Astrocyte (in vitro differentiated cells and primary cell): ENCODE measurements at places on chromosomes 16 and 17.

DNA sequence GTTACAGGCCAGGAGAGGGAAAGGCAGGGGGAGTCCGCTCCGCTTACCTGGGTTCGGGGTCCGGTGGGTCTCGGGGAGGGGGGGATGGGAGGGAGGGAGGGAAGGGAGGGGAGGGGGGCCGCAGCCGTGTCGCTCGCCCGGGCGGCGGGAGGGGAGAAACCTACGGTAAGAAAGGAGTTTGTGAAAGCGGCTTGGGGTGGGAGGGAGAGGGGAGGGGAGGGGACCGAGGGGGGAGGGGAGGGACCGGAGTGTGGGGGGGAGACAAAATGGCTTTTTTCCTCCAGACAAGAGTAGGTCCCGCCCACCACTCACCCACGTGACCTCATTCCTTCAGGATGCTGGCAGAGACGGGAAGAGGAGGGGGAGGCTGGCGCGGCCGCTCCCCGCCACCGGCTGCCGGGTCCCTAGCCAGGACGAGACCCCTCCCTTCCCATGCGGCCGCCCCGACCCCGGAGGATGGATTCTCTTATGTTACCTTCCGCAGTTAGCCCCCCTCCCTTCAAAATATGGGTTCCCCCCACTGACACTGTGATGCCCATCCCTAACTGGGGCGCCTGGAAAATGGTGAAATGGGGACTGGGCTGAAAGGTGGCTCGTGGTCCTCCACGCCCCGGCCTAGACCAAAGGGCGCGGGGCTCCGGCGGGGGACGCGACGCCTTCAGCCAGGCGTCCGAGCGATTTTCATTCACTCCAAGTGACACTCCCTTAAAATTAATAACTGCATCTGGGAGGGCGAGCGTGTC, at the start of gene PCGF2:
PCGF2 (minus strand) TSS at position 188 of the 743 bp plus-strand sequence. CDS start 7,934 bp downstream, outside the sequence.
- peak; percentile 78 for DNase-seq

- DNase-seq = peak; percentile 94
Observed at GRCh38 chr16:75433732-75434413, 570 bp upstream of the CFDP1 start.

DNA sequence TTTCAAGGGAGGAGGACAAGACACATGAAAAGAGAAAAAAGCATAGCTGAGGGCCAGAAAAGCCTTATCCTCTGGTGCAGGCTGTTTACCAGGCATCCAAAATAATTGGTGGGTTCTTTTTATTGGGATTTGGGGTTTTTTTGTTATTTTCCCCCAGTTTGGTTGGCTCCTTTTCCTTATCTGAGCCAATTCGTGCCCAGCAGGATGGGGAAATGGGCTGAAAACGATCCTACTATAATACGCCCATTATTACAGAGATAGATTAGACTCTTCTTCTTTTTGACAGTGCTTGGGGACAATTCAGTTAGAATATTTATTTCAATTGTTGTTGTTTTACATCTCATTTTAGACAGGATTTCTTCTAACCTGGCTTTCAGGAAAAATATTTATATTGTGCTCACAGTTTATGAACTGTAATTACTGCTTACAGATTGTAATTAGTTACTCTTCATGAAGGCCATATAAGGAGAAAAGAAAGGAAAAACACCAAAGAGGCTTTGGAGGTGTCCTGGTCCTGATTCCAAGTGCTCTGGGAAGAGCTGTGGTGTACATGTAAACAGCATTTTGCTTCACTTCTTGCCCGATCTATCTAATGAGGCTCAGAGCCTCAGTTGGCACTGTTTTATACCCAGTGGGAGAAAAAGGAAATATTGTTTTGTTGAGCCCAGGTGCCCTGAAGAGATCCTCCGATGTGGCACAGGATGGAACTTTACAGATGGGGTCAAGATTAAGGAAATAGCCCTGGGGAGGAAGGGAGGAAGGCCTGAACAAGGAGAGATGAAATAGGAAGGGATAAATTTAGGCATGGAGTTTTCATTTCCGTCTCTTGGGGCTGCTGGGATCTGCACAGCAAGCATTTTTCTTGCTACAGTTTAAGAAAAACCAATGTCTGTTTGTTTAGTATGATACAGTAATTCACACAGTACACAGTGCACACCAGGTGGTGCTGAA, 611 bp upstream of the ANKRD40 start:
- no peak for DNase-seq

- no peak for DNase-seq
Observed at GRCh38 chr16:12063435-12063834, 86.9 kb downstream of the SNX29 start.

- DNase-seq = no peak
Observed at GRCh38 chr16:74226338-74226954, 70.2 kb upstream of the PSMD7 start.

DNA sequence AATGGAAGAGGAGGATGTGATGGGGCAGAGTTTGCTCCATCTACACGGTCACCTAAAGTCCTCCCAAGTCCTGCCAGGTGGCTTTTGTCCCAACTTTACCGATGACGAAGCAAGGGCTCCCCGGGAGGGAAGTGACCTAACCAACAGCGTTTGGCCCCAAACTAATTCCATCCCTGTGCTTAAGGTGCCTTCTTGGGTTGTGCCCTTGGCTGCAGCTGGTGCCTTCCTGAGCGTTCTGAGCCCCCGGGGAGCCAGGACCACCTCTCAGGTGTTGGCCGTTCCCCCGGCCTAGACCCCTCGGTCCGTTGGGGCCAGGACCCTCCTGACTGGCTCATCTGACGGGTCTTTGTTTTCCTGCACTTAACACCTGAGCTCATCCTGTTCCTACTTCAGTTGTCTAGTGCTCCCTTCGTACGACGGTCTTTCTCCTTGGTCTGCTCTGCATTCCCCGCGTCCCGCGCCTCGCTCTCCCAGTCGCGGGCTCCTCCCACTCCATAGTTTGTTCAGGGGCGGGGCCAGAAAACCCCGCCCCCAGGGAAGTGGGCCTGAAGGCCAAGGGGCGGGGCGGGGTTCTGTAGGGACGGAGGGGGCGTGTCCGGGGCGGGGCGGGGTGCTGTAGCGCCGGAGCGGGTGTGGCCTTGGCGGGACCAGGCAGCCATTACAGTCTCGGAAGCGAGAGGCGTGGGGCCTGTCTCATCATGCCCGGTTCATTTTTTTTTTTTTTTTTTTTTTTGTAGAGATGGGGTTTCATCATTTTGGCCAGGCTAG, 822 bp upstream of the ZSCAN10 start:
- peak; percentile 44 for DNase-seq

DNA sequence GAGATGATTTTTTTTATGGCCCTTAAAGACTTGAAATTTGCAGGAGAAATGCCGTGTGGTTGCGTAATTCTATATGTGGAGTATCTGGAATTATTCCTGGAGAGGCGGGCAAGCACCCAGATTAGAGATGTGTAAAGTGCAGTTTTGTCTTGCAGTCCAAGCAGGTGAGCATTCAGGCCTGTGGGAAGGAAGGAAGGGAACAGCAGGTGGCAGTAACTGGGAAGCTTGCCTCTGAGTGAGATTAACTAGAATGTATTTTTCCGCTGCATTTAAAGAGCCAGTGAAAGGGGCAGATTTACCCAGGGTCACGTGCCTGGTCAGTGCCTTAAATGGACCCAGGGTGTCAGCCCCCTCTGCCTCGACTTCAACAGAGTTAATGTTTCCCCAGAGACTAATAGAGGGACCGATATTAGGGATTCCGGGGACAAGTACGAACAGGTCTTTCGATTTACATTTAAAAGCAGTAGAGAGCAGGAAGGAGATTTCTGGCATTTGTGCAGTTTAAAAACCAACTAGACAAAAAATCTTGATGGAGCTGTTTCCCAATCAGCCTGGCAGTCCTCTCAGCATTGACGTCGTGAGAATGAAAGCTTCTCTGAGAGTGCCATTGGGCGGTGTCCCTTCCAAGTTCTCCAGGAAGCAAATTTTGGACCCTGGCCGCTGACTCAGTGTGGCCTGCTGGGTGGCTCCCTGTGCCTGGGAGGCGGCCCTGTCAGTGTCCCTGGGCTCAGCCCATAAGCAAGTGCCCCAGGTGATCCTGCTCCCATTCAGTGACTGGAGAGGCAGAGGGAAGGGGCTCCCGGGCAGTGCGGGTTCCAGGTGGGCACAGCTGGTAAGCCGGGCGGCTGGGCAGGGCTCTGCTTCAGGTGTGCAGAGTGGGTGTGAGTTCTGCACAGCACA, 38.2 kb downstream of the KSR1 start:
- DNase-seq = peak; percentile 49

DNA sequence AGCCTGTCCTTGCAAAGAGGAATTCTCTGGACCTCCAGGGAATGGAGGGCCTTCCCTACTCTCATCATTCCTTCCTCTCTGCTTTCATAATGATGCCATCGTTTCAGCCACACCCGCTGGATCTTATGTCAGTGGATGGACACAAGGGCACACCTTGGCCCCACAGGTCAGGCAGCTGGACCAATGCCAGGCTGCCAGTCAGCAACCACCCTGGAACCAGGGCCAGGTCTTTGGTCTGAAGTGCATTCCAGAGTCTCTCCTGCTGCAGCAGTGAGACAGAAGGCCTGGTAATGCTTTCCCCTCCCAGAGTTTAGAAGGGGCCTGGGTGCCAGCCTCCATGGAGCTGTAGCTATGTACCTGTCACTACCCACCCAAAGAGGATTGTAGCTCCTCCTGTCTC, 7.4 kb downstream of the C1QL1 start:
- DNase-seq = no peak

- no peak for DNase-seq
Observed at GRCh38 chr16:5374184-5374583, 276.6 kb upstream of the EEF2KMT start.

- DNase-seq = no peak
Observed at GRCh38 chr16:70602831-70603230, 43.5 kb upstream of the IL34 start.

- no peak for DNase-seq
Observed at GRCh38 chr16:62596584-62596983, 560.3 kb upstream of the CDH8 start.

GRCh38 chr17:6775871-6776405, at the start of gene FBXO39:
Gene FBXO39, plus strand, starts transcription at chr17:6776215. Its CDS starts 3,654 bp downstream, at chr17:6779869.
- no peak for DNase-seq

DNA sequence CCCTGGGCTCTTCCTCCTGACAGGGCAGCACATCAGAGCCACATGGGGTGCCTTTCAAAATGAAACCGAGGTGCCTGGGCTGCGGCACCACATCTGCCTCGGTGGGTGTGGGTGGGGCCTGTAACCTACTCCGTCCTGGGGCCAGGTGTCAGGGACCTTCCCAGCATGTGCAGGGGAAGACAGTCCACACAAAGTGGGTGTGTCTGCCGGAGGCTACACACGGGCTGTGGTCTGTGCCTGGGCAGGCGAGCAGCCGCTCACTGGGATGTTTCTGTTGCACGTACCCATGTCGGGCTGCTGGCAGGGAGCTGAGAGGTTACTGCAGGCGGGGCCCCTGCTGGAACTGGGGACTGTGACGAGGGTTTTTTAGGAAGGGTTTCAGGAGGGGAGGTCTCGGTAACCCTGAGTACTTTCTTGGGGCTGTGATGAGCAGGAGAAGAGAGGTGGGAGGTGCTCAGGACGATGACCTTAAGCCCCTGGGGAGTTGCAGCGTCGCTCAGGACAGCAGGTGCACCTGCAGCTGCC, 351.2 kb downstream of the SEC14L1 start:
- no peak for DNase-seq

DNA sequence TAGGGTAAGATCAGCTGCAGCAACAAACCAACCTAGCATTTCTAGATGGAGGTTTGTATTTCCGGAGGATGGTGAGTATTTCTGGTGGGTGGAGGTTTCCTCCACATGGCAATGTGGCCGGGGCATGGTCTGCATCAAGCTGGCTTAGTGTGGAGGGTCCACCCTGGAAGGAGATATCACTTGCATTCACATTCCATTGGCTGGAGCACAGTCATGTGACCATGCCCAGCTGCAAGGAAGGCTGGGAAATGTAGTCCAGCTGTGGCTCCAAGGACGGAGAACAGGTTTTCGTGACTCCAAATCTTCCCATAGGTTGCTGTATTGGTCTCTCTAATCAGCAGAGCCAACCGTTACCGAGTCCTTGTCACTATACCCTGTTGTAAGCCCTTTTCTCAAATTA, 68.7 kb downstream of the RAI1 start:
- DNase-seq = no peak

DNA sequence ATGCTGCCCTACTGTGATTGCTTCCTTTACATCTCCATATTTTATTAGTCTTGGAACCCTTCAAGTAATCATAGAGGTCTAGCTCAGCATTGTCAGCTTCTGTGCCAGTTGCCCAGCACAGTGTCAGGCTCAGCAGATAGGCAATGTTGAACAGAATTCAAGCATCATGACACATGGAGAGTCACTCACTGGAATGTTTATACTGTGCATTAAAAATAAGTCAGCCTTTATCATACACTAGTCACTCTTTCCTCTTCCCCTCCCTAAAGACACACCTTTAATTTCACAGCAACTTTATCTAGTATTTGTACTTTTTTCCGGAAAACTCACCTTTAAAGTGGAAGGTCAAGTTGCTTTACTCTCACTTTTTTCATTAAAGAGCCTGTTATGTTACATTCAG, 253.8 kb upstream of the CDH11 start:
- no peak for DNase-seq

GRCh38 chr16:27745348-27745747, 195.4 kb downstream of the KATNIP start:
- no peak for DNase-seq

DNA sequence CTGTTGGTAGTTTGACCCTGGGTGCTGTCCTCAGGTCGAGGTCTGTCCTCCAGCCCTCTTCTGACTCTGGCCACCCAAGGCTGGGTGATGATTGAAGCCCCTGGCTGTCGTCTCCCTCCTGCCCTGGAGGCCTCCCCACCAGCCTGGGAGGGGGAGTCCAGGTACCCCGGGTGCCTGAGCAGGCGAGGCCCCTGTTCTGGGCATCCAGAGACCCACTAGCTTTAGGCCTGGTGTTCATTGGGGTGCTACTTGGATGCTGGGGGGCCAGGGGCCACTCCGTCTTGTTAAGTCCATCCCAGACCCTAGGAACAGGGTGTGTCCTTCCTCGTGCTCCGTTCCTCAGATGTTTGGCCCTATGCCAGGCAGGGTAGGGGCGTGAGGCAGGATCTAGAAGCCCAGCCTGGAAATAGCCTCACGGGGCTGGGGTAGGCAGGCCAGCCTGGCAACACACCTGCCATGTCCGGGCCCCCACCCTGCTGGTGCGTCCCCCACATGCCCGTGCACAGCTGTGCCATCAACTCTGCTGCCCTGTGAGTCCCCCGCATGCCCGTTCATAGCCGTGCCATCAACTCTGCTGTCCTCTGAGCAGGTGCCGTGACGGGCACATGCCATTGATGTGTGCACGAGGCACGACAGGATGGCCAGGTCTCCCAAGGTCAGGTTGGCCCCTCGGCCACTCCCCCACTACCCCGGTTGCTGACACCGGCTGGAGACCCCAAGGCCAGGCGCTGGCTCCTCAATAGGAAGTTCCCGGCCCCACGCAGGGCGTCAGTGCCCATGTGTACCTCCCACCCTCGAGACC, 36.9 kb downstream of the GINS2 start:
- no peak for DNase-seq

DNA sequence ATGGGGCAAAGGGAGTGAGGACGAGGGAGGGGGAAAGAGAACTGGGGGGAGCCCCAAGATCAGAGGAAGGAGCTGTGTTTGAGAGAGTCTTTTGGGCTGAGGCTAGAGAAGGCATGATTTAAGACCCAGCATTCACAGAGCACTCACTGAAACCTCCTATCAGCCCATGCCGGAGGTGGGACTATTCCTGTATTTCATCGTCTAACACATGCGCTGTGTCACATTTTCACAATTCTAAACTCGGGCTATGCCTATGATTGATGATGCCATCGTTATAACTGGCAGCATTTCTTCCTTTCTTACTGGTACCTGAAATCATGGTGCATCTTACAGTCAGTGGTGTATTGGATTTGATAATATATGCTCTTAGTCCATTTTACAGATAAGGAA, 3.5 kb downstream of the FAM171A2 start:
- no peak for DNase-seq
